ENCODE measurements at places on chromosomes 7 and 10. TPM values are rescaled to one million over a fixed set of nuclear protein-coding genes. Genes with fewer than 3 reads are reported as not detected.
A peak's percentile ranks its signal among the peaks of the same experiment; 100 is the strongest.

DNA sequence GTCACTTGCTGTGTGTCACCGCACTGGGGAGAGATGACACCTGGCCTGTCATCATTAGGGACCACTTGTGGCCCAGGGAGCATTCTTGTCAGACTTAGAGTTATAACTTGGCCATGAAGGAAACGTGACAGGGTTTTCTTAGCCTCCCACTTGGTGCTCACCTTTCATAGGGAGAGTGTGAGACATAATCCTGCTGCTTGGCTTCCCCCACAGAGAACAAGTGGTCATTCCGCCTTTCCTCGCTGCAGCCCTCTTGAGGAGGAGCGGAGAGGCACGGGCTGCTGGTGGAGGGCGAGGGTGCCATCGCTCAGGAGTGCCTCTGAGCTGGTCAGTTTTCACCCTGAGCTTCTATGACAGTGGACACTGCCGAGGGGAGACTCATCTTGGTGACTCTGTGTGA, 125.0 kb upstream of the GJD4 start:
- H3K36me3 ChIP-seq: peaks cover 11% of the 10 kb centered on the region
- no peaks in the 10 kb centered on the region for H3K27me3 ChIP-seq
- H3K27ac ChIP-seq: no peak overlapping the region
- H3K4me1 ChIP-seq: peaks cover 12% of the 10 kb centered on the region
- DNase-seq: no peak

GRCh38 chr10:13859979-13860654, 273.4 kb downstream of the PRPF18 start:
- peaks cover 15% of the 10 kb centered on the region for H3K4me1 ChIP-seq
- no peak overlapping the region for H3K27ac ChIP-seq
- no peak for DNase-seq
- H3K27me3 ChIP-seq: peaks cover 3% of the 10 kb centered on the region
- H3K4me3 ChIP-seq: no peak overlapping the region

GRCh38 chr7:157043745-157044144, 33.3 kb upstream of the MNX1 start:
- H3K4me1 ChIP-seq: no peaks in the 10 kb centered on the region
- no peak overlapping the region for H3K27ac ChIP-seq
- no peak overlapping the region for H3K4me3 ChIP-seq
- no peaks in the 10 kb centered on the region for H3K36me3 ChIP-seq
- no peak for DNase-seq
- peaks cover 28% of the 10 kb centered on the region for H3K27me3 ChIP-seq

DNA sequence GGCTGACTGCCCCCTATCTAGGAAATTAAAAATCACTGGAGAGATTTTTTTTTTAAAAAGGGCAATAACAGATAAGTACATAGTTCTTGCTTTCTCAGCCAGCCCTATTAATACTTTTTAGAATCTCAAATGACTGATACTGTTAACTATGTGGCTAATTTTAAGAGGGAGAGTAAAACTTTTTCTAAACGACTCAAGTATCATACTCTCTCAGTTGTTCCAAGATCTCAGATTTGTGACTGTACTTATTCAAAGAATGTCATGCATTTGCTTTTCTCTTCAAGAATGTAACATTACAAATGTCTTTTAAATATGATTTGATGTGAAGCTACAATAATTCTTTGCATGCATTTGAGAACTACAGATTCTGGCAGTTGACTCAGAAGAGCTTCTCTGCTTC, 55.4 kb upstream of the RAB11FIP2 start:
- no peak overlapping the region for H3K27ac ChIP-seq
- no peak for DNase-seq
- no peaks in the 10 kb centered on the region for H3K27me3 ChIP-seq
- H3K4me1 ChIP-seq: peaks cover 14% of the 10 kb centered on the region

- H3K27me3 ChIP-seq: peaks cover 28% of the 10 kb centered on the region
- H3K36me3 ChIP-seq: peaks cover 7% of the 10 kb centered on the region
- peaks cover 7% of the 10 kb centered on the region for H3K4me1 ChIP-seq
- peak within 1 kb of the TSS; percentile 92 for H3K4me3 ChIP-seq
- DNase-seq: peak; percentile 80
Measured at GRCh38 chr7:17298102-17298839, at the start of gene AHR. AHR (plus strand) TSS chr7:17298652; CDS start chr7:17299265, 613 bp downstream.

- peak; percentile 75 for DNase-seq
- H3K27ac ChIP-seq: peak overlapping the region; percentile 85
- peaks cover 3% of the 10 kb centered on the region for H3K36me3 ChIP-seq
Measured at GRCh38 chr10:32957341-32958084, 517 bp downstream of the ITGB1 start.

GRCh38 chr7:126685018-126685573, 567.6 kb downstream of the GRM8 start:
- no peak overlapping the region for H3K4me3 ChIP-seq
- H3K27me3 ChIP-seq: no peaks in the 10 kb centered on the region
- no peak for DNase-seq
- H3K4me1 ChIP-seq: peaks cover 18% of the 10 kb centered on the region
- no peak overlapping the region for H3K27ac ChIP-seq
- no peaks in the 10 kb centered on the region for H3K36me3 ChIP-seq

- no peak overlapping the region for H3K27ac ChIP-seq
- H3K36me3 ChIP-seq: peaks cover 26% of the 10 kb centered on the region
- H3K4me3 ChIP-seq: no peak overlapping the region
- peaks cover 51% of the 10 kb centered on the region for H3K4me1 ChIP-seq
Measured at GRCh38 chr7:822692-823276, 9.5 kb upstream of the SUN1 start.

- no peak overlapping the region for H3K4me3 ChIP-seq
- no peak for DNase-seq
- no peaks in the 10 kb centered on the region for H3K27me3 ChIP-seq
- no peak overlapping the region for H3K27ac ChIP-seq
- no peaks in the 10 kb centered on the region for H3K36me3 ChIP-seq
Measured at GRCh38 chr7:114885836-114886235, 36.1 kb upstream of the MDFIC start.

DNA sequence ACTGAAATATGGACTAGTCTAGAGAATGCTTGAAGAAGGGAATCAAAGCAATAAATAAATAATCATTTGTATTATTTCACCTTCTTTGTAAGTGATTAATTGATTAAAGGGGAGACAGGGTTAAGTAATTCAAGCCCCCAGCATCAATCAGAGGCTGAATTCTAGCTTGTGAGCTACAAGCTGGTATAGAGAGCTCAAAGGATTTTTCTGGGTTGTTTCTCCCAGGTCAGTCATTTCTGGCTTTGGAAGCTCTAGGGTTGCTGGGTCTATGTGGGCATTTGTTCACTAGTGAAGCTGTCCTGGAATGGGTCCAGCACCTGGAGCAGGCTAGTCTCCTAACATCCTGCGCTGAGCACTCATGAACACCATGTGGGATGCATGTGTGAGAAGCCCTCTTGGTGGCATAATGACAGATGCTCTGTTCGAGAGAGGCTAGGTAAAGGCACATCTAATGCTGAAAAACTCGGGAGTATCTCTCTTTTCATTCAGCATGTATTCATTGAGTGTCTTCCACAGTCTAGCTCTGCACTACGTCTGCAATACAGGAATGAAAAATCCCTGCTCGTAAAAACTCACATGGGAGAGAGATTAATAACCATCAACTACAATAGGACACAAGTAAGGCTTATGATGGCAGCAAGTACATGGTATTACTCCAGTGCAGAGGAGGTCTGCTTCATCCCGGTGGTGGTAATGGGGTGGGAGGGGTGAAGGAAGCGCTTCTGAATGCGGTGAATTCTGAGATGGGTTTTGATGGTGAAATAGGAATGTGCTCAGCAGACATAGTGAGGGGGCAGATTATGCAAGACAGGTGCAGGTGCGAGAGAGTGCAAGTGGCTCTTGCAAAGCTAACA, 68.0 kb upstream of the NRP1 start:
- H3K27me3 ChIP-seq: peaks cover 4% of the 10 kb centered on the region
- H3K27ac ChIP-seq: no peak overlapping the region
- DNase-seq: no peak
- no peaks in the 10 kb centered on the region for H3K4me1 ChIP-seq
- H3K36me3 ChIP-seq: no peaks in the 10 kb centered on the region

GRCh38 chr10:11355592-11355991, 255.9 kb downstream of the USP6NL start:
- H3K36me3 ChIP-seq: no peaks in the 10 kb centered on the region
- H3K27ac ChIP-seq: no peak overlapping the region
- H3K4me3 ChIP-seq: no peak overlapping the region

Gene TLL2
- total RNA-seq: 0.85 TPM

Gene TAS2R41
- total RNA-seq: not detected
